Endothelial cell of umbilical vein (primary cell): ENCODE measurements at places on chromosomes 12 and 14. TPM values are rescaled to one million over a fixed set of nuclear protein-coding genes. Genes with fewer than 3 reads are reported as not detected.
A peak's percentile ranks its signal among the peaks of the same experiment; 100 is the strongest.

USP15 gene
- 61.8 and 66.2 TPM in 2 replicates for total RNA-seq

DNA sequence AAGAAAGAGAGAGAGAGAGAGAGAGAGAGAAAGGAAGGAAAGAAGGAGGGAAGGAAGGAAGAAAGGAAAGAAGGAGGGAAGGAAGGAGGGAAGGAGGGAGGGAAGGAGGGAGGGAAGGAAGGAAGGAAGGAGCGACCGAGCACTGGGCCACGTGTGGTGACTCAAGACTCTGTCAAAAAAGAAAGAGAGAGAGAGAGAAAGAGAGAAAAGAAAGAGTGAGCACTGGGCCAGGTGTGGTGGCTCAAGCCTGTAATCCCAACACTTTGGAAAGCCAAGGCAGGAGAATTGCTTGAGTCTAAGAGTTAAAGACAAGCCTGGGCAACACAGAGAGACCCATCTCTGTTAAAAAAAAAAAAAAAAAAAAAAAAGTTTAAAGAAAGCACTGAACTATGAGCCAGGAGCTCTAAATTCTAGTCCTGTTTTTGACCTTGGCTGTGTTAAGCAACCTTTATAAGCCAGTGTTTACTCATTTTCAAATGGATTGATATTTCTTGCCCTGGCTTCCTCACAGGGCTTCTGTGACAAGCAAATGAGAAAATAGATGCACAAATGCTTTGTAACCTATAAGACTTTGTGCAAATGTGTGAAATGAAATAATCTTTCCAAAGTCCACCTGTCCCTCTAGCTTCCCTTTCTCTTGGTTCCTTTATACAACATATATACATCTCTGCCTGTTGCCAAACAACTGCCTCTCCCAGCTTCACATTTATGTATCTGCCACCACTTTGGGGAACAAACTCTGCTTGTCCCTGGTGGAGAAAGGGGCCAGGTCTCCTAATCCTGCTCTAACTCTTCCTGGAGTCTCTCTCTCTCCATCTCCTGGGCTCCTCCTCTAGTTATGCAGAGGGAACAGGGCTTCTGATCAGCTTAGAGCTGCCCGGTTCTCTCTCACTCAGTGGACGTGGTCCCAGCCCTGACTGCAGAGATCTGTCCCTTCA is 16.1 kb upstream of the PLEKHG6 start:
- H3K27ac ChIP-seq, result peak overlapping the region; percentile 74
- H3K27me3 ChIP-seq, result no peaks in the 10 kb centered on the region
- H3K4me3 ChIP-seq, result no peak overlapping the region
- no peaks in the 10 kb centered on the region for H3K36me3 ChIP-seq
- no peak for DNase-seq

DNA sequence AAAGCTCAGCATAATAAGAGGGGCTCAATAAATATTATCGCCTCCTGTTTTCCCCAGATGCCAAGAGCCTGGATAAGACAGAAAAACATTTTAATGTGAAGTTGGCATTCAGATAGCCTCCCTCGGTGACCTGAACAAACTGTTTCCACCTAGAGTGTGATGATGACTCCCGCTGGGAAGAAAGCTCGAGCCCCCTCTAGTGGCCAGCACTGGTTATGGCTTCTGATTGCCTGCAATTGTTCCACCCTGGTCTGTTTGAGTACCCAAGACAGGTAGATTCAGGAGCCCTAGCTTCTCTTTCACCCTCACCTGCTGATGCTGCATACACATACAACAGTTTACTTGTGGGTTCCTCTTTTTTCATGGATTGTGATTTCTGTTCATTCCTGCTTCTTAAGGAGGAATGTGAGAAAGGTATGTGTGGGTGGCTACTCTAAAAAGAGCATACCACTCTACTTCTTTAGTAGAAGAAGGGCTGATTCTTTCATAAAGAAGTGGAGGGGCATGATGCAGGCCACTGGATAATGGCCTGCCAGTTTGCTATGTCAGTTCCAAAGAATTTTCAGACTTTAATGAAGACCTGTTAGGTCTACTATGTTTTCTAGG is 6.4 kb downstream of the ERG28 start:
- peaks cover 15% of the 10 kb centered on the region for H3K36me3 ChIP-seq
- H3K4me3 ChIP-seq, result no peak overlapping the region
- H3K27me3 ChIP-seq, result no peaks in the 10 kb centered on the region
- DNase-seq, result peak; percentile 77

GRCh38 chr12:129401572-129401971 is 502.3 kb downstream of the TMEM132D start:
- no peaks in the 10 kb centered on the region for H3K36me3 ChIP-seq
- H3K27ac ChIP-seq, result no peak overlapping the region
- DNase-seq, result no peak
- no peak overlapping the region for H3K4me3 ChIP-seq
- H3K4me1 ChIP-seq, result no peaks in the 10 kb centered on the region
- H3K27me3 ChIP-seq, result no peaks in the 10 kb centered on the region

DNA sequence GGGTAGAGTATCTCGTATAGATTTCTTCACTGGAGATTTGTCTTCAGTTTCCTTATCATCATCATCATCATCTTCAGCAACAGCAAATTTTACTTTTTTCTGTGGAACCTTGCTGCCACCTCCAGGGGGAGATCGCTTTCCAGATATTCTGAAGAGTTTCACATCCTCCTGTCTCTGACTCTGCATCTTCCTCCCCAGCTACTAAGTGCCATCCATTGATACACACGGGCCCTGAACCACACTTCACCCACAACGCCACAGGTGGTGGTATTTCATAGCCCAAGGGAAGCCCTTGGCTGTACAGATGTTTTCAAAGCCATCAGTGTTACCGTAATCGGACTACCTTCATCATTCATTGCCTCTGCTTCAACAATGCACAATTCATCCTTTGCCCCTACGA is 82.2 kb downstream of the PPP2R5C start:
- H3K4me1 ChIP-seq, result no peaks in the 10 kb centered on the region
- no peak for DNase-seq
- no peak overlapping the region for H3K4me3 ChIP-seq

GRCh38 chr12:131217024-131217586 is 263.4 kb downstream of the ADGRD1 start:
- no peaks in the 10 kb centered on the region for H3K4me1 ChIP-seq
- DNase-seq, result no peak
- no peaks in the 10 kb centered on the region for H3K27me3 ChIP-seq
- no peak overlapping the region for H3K4me3 ChIP-seq
- no peak overlapping the region for H3K27ac ChIP-seq

GRCh38 chr12:19553175-19553574 is 113.9 kb downstream of the AEBP2 start:
- no peak overlapping the region for H3K27ac ChIP-seq
- DNase-seq, result no peak

DNA sequence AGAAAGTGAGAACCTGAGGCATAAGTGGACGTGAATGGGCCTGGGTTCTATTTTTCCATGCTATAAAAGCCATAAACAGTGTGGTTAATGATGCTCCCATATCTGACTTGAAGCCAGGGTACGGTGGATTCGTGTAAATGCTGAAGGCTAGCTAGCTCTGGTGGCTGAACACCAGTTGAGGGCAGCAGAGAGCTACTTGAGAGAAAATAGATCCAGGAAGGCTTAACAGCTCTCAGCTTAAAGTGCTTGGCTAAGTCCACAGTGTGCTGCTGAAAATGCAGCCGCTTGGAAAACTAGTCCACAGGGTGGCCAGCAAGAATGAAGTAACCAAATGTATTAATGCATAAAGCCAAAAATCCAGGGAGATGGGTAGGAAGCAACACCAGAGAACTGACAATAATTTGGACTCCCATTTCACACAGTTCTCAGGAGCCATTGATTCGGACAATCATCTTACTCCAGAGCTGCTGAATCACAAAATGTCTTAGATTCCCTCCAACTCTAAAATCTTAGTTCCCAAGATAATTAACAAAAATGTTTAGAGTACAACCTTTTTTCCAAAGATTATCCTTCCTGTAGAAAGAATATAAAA is 15.0 kb upstream of the FOXG1 start:
- no peak overlapping the region for H3K4me3 ChIP-seq
- H3K27me3 ChIP-seq, result peaks cover 24% of the 10 kb centered on the region
- no peaks in the 10 kb centered on the region for H3K4me1 ChIP-seq
- peak; percentile 50 for DNase-seq
- H3K27ac ChIP-seq, result no peak overlapping the region

DNA sequence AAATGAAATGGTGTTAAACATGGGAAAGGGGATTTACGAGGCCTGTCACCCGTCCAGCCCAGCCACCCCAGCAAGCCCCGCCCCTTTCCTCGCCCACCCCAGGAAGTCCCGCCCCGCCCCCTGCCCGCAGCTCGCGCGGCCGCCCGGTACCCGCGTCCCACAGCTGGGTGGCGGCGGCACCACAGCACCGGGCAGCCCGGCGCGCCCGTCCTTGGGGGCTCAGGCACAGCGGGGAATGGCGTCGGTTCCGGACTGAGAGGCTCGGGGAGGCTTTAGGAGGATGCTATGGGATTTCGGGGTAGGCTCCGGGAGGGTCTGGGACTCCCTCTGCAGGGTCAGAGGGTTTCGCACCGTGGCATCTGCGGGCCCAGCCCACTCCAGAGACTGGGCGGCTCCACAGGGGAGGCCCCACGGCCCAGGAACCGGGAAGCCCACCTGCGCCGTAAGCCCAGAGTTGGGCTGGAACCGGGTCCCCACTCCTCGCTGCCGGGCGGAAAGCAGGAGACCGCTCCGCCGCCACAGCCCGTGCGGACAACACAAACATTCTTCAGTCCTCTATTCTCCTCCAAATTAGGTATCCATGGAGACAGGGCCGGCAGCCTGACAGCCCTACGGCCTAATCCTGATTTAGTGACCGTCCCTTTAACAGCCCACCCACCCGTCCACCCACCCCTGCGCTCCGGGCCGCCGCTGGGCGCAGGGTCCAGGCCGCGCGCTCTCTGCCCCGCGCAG is 1.4 kb downstream of the FIGNL2 start:
- H3K4me1 ChIP-seq, result peaks cover 9% of the 10 kb centered on the region
- peaks cover 12% of the 10 kb centered on the region for H3K27me3 ChIP-seq
- peak; percentile 50 for DNase-seq
- H3K27ac ChIP-seq, result no peak overlapping the region
- peak overlapping the region; percentile 84 for H3K4me3 ChIP-seq

OGFOD2 gene
- total RNA-seq, result 17.9 and 24.1 TPM in 2 replicates

LRRC9 gene
- not detected in 2 replicates for total RNA-seq
